Breast epithelium (tissue), 4 donors: ENCODE measurements at places on chromosomes 11 and 22. TPM values are rescaled to one million over a fixed set of nuclear protein-coding genes. Genes with fewer than 3 reads are reported as not detected.

GRCh38 chr11:123170929-123171328 lies 24.1 kb downstream of the CLMP start:
- H3K4me3 ChIP-seq, result no peak overlapping the region
- DNase-seq, result no peak
- H3K27ac ChIP-seq, result no peak overlapping the region
- H3K36me3 ChIP-seq, result no peaks in the 10 kb centered on the region
- H3K4me1 ChIP-seq, result peaks cover 7% of the 10 kb centered on the region
- no peaks in the 10 kb centered on the region for H3K27me3 ChIP-seq

GRCh38 chr11:48033918-48034341 lies 53.6 kb downstream of the PTPRJ start:
- no peaks in the 10 kb centered on the region for H3K27me3 ChIP-seq
- H3K4me1 ChIP-seq, result no peaks in the 10 kb centered on the region
- no peak for DNase-seq
- H3K36me3 ChIP-seq, result no peaks in the 10 kb centered on the region
- H3K4me3 ChIP-seq, result no peak overlapping the region

DNA sequence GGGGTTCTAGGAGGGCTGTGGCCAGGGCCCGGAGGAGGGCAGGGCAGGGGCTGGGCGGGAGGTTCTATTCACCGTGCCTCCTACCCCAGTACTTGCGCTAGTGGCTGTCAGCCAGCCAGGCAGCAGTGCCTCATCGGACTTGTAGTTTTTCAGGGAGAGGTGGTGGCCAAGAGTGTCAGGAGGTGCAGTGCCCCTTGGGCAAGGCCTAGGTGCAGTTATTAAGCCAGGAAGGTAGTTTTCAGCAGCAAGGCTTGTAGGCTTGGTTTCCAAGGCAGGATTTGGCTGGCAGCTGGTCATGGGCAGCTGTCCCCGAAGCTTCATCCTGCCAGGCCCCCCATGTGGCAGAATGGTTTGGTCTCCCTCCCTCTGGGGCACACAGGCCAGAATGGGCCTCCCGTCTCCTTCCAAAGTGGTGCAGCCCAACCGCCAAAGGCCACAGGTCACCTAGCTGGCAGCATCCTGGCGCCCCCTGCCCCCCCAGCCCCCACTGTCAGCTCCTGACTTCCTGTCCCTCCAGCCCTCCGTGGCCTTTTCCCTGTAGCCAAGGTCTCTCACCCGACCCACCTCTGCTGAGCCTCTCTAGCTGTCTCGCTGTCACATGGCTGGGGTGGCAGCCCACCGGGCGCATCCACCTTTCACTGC lies 8.5 kb downstream of the CCDC88B start:
- H3K27me3 ChIP-seq, result no peaks in the 10 kb centered on the region
- H3K36me3 ChIP-seq, result no peaks in the 10 kb centered on the region
- H3K4me3 ChIP-seq, result no peak overlapping the region
- no peaks in the 10 kb centered on the region for H3K4me1 ChIP-seq
- DNase-seq, result no peak

DNA sequence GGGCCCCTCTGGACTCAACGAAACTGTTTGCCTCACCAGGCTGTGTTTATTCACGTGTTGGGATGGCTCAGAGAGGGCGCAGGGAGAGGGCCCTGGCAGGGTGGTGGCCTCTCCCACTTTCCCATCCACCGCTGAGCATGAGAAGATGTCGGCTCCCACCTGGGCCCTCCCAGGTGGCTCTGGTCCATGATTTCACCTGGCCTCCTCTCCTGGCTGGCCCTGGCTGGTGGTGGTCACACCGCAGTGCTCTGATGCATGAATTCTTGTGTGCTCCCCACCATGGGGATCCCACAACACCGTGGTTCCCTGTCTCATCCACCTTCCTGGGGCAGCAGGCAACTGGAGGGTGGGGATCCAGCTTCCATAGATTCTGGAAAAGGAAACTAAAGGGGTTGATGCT lies 13.4 kb downstream of the RTL6 start:
- no peak overlapping the region for H3K4me3 ChIP-seq
- H3K27me3 ChIP-seq, result no peaks in the 10 kb centered on the region
- H3K27ac ChIP-seq, result no peak overlapping the region
- DNase-seq, result no peak
- no peaks in the 10 kb centered on the region for H3K4me1 ChIP-seq

DNA sequence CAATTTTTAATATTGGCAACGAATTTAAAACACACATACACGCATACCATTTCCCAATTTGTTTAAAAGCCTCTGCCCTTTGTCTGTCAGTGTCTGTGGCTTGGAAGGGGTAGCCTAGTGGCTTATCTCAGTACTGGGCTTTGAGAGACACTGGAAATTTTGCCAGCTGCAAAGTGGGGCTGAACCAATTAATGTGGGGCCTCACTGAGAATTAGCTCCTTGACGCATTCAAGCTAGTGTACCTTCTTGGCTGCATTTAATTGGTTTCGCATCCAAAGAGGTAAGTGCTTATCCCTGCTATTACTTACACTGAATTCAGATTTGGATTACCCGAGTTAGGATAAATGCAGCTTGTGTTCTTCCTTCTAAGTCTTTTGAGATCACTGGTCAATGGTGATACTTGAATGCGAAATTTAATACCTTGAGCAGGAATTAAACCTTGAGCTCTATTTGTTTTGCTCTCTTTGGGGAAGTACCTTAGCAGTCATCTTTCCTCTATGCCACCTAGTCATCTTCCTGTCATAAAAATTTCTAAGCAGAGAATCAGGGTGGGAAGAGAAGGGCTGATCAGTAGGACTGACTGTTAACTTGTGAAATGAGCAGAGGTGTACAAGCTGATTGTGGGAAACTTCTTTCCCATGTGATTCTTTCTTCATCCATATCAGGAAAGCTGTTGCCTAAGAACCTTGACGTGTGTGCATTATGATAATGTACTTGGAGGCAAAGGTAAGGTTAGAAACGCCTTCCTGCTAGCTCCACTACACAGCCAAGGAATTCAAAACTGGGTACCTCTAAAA lies 187.7 kb upstream of the E2F8 start:
- no peak overlapping the region for H3K4me3 ChIP-seq
- no peaks in the 10 kb centered on the region for H3K27me3 ChIP-seq
- no peak overlapping the region for H3K27ac ChIP-seq
- H3K36me3 ChIP-seq, result no peaks in the 10 kb centered on the region

DNA sequence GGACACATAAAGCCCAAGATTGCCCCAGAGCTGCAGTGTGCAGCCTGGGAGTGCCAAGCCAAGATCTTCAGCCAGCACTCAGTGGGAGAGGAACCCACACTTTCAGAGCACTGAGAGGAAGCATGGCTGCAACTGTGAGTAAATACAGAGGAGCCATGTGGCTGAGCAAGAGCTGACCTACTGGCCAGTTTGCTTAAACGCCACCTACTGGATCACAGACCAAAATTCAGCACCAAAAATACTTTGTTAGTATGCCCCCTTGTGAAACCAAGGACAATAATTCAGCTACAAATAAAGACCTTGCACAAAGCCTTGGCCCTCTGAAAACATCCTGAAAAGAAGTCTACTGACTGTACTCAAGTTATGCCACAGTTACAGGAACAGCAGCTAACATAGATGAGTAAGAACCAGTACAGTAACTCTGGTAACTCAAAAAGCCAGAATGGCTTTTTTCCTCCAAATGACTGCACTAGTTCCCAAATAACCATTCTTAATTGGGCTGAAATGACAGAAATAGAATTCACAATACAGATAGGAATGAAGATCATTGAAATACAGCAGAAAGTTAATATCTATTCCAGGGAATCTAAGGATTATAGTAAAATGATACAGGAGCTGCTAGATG lies 10.1 kb upstream of the OR4A15 start:
- H3K4me1 ChIP-seq, result no peaks in the 10 kb centered on the region
- H3K4me3 ChIP-seq, result no peak overlapping the region
- no peaks in the 10 kb centered on the region for H3K27me3 ChIP-seq
- no peak overlapping the region for H3K27ac ChIP-seq
- no peak for DNase-seq

DNA sequence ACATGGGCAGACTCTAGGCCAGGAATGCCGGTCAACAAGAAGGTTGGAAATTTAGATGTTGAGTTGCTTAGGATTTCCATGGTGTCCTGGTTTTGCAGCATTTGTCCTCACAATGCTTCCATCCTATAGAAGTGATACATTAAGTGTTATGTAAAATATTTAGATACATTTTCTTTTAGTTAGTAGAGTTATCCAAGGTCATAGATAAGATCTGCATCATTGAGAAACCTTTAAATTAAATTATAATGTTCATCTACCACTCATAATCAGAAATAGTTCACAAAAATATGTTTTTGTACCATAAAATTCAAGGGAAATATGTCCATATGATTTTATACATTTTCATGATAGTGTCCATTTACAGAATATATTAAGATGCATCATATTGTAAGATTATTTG lies at the start of gene OR51F1:
Gene OR51F1 (minus strand): TSS at position 101 of the 400 bp plus-strand sequence. CDS start 0 bp downstream, at position 101.
- no peak within 1 kb of the TSS for H3K4me3 ChIP-seq
- no peaks in the 10 kb centered on the region for H3K4me1 ChIP-seq
- DNase-seq, result no peak
- H3K36me3 ChIP-seq, result no peaks in the 10 kb centered on the region

DNA sequence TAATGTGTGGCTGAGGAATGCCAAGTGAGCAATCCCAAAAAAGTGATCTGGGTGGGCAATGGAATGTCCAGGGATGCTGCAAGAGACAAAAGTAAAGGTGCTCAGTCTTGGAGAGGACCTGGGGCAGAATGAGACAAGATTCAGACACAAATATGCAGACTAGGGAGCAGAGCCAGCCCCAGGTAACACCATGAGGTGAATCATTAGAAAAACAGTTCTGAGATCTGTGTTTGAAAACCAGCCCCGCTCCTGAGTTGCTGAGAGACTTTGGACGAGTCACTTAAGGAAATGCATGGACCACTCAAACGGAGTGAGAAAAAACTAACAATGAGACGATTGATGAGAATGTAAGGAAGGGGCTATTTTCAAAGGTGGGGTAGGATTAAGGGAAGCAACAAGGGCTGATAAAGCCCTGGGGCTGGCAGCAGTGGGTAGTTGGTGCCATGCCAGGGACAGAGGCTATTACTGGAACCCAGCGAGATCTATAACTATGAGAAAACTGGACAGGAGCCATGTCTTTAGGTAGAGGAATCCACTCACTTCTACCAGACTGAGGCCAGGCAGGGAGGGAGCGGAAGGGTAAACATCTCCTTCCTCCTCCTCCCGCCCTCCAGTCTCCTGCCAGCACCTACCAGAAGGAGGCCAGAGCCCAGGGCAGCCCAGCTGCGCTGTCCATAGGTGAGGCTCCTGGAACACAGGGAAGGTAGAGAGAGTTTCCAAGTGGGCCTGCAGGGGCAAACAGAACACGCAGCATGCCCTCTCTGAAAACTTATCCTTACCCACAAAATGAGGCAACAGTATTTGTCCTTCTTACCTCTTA lies 130.4 kb upstream of the TEAD1 start:
- H3K27me3 ChIP-seq, result no peaks in the 10 kb centered on the region
- no peak for DNase-seq
- no peak overlapping the region for H3K4me3 ChIP-seq

GRCh38 chr11:93568726-93569125 lies 25.5 kb upstream of the SMCO4 start:
- no peak overlapping the region for H3K4me3 ChIP-seq
- H3K4me1 ChIP-seq, result no peaks in the 10 kb centered on the region
- H3K36me3 ChIP-seq, result no peaks in the 10 kb centered on the region
- DNase-seq, result no peak

DNA sequence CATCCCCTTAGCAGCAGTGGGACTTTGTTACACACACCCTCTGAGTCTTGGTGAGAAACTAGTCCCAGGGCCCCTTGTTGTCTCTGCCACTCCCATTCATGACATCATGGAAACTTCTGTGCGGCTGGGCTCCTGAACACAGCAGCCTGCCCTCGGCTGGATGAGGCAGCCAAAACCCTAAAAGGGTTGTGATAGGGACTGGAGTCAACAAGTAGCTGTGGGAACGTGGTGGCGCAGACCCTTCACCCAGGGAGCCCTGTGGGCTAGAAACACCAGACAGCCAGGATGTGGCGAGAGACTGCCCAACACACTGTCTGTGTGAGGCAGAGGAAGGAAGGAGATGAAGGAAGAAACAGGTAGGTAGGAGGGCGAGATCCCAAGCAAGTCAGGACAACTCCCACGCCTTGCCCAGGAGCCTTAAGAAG lies 3.9 kb downstream of the CD3D start:
- H3K27ac ChIP-seq, result no peak overlapping the region
- no peak for DNase-seq
- H3K4me1 ChIP-seq, result no peaks in the 10 kb centered on the region
- H3K36me3 ChIP-seq, result no peaks in the 10 kb centered on the region
- H3K4me3 ChIP-seq, result no peak overlapping the region
- peaks cover 4% of the 10 kb centered on the region for H3K27me3 ChIP-seq

DNA sequence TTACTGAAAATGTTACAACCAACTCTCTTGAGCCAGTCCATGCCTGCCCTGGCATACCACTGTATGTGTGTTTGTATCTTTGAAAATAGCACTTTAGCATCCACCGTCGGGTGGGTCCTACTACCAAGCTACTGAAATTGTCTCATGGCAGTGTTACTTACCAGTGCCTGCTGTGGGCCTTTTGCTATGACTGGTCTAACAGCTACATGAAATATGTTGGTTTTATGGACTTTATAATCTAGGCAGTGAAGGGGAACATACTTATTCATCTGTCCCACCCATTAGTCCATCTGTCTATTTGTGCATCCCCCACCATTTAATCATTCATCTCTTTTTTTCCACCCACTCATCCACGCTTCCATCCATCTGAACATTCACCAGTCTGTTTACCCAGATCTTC lies 106.0 kb downstream of the NAV2 start:
- no peaks in the 10 kb centered on the region for H3K4me1 ChIP-seq
- no peaks in the 10 kb centered on the region for H3K27me3 ChIP-seq
- H3K36me3 ChIP-seq, result no peaks in the 10 kb centered on the region
- H3K27ac ChIP-seq, result no peak overlapping the region
- H3K4me3 ChIP-seq, result no peak overlapping the region
- DNase-seq, result no peak

GRCh38 chr11:69395287-69395686 lies 86.2 kb upstream of the LINC01488 start:
- no peaks in the 10 kb centered on the region for H3K27me3 ChIP-seq
- no peaks in the 10 kb centered on the region for H3K36me3 ChIP-seq
- no peak for DNase-seq
- H3K27ac ChIP-seq, result no peak overlapping the region
- H3K4me3 ChIP-seq, result no peak overlapping the region
- H3K4me1 ChIP-seq, result no peaks in the 10 kb centered on the region

The DEUP1 gene
- not detected for total RNA-seq

The CAPRIN1 gene
- 167 TPM for total RNA-seq

The OR4P4 gene
- total RNA-seq, result not detected

The MS4A15 gene
- total RNA-seq, result not detected

The HSPB2 gene
- total RNA-seq, result 0.98 TPM

The GLYATL2 gene
- total RNA-seq, result 38.3 TPM

The DEPDC7 gene
- 0.64 TPM for total RNA-seq

The MFRP gene
- total RNA-seq, result 0.16 TPM
